ENCODE measurements at places on chromosomes 16 and 17.

GRCh38 chr16:67847064-67847861 lies at the start of gene CENPT:
Gene CENPT, minus strand, starts transcription at chr16:67847693. Its CDS starts 13,834 bp downstream, at chr16:67833859.
- no peak for DNase-seq

GRCh38 chr16:61681673-61682072 lies 354.6 kb downstream of the CDH8 start:
- no peak for DNase-seq

- DNase-seq = peak; percentile 88
Measured at GRCh38 chr17:7132511-7133094, 18.0 kb upstream of the ASGR2 start.

- DNase-seq = no peak
Measured at GRCh38 chr16:51579652-51580360, 428.7 kb upstream of the SALL1 start.

DNA sequence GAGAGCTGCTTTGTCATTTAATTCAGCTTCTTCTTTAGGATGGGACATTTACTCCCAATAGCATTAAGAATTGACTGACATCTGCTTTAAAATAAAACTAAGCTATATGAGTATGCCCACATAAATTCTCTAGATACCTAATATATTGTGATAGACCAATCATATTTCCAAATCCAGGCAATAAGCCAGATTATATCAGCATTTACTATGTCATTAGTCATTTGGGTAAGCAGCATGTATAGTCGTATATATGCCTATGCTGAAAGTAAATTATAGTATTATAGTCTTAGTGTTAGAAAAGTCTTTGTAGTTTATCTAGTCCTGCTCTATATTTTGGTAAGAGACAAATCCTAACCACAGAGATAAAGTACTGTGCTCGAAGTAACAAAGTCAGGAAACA lies 958.1 kb downstream of the KCNJ2 start:
- DNase-seq = no peak

DNA sequence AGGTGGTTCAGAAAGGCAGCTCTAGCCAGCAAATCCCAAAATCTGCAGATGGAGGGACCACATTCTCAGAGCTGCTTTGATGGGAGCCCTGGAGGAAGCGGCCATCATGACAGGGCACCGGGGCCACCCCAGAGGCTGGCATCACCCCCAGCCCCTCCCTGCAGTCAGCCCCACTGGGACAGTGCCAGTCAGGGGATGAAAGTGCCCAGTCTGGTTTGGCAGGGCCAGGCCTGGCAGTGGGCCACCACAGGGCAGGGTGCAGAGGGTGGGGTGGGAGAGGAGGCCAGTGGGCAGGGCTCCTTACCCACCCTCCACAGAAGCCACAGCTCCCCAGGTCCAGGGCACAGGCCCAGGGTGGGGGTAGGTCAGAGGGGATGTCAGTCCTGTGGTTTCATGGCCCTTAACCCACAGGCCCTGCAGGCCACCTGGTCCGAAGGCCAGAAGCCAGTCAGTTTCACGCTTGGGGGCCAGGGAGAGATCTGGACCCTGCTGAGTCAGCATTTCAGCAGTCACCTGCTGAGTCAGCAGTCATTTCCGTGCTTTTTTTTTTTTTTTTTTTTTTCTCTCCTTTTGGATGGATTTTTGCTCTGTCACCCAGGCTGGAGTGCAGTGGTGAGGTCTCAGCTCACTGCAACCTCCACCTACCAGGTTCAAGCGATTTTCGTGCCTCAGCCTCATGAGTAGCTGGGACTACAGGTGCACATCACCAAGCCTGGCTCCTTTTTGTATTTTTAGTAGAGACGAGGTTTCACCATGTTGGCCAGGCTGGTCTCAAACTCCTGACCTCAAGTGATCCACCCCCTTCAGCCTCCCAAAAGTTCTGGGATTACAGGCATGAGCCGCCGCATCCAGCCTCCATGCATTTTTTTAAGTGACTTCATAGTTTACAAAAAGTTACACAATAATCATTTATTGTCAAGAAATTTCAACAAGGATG lies 10.4 kb downstream of the SLC25A10 start:
- DNase-seq = no peak

GRCh38 chr17:343211-343610 lies 9.4 kb downstream of the RPH3AL start:
- no peak for DNase-seq

- no peak for DNase-seq
Measured at GRCh38 chr16:16018705-16019104, 69.3 kb downstream of the ABCC1 start.

DNA sequence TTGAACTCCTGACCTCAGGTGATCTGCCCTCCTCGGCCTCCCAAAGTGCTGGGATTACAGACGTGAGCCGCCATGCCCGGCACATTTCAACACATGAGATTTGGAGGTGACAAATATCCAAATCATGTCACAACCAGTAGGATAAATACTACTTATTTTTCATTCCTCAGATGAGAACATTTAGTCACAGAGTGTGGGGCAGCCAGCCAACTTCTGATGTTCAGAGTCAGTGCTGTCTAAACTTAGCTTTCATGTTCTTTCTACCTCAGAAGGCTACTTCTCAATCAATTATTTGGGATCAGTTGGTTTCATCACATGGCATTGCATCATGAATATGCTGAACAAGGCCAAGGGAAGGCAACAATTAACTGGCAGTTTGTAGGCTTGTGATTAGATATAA lies 134.5 kb downstream of the CDH13 start:
- no peak for DNase-seq

DNA sequence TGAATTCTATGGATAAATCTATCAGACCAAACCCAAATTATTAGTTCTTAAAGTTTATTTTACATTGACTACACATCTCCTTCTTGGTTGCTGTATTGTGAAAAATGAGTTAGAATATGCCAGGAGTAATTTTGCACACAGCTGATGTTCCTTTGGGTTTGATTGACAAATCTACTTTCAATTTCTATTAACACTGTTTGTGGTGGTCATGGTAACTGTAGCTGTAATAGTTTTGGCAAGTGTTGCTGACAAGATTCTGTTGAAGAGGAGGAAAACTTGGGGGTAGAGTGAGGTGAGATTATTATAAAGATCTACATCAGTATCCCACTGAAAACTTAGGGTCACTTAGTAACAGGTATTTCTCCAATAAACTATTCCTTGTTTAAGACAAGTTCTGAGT lies 30.3 kb downstream of the MRTFB start:
- no peak for DNase-seq

GRCh38 chr16:19696328-19696727 lies 21.7 kb downstream of the KNOP1 start:
- peak; percentile 70 for DNase-seq

GRCh38 chr16:66569827-66570405 lies 3.7 kb downstream of the CMTM1 start:
- no peak for DNase-seq

GRCh38 chr17:36149296-36149820 lies 27.1 kb downstream of the TBC1D3B start:
- DNase-seq = no peak

- no peak for DNase-seq
Measured at GRCh38 chr16:88754912-88755744, 29.9 kb downstream of the PIEZO1 start.

DNA sequence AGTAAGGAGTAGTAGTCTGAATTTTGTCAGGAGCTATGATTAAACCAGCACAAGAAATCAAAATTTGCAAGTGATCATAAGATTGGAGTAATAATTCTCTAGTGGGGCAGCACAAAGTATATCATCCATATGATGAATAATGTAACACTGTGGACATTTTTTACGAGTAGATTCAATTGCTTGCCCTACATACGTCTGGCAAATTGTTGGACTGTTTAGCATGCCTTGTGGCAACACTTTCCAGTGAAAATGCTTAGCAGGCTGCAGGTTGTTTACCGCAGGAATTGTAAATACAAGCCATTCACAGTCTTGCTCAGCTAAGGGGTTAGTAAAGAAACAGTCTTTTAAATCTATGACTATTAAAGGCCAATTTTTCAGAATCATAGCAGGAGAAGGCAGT lies 35.7 kb downstream of the ATF7IP2 start:
- no peak for DNase-seq

DNA sequence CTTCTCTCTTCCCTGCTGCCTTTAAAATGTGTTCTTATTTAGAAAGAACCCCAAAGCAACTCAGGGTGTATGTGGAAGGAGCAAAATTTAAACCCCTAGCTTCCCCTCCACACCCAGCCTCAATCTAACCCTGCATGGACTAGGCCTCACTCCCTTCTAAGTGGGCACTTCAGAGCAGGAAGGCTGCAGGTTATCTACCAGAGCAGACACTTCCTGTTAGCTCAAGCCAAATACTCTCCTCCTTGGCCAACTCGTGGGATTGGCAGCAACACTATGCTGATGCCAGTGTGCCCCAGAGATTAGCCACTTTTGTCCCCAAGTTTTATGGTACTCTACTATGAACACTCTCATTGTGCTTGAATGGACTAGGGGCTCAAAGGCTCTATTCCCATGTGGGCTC lies 35.6 kb downstream of the CCDC42 start:
- DNase-seq = no peak

DNA sequence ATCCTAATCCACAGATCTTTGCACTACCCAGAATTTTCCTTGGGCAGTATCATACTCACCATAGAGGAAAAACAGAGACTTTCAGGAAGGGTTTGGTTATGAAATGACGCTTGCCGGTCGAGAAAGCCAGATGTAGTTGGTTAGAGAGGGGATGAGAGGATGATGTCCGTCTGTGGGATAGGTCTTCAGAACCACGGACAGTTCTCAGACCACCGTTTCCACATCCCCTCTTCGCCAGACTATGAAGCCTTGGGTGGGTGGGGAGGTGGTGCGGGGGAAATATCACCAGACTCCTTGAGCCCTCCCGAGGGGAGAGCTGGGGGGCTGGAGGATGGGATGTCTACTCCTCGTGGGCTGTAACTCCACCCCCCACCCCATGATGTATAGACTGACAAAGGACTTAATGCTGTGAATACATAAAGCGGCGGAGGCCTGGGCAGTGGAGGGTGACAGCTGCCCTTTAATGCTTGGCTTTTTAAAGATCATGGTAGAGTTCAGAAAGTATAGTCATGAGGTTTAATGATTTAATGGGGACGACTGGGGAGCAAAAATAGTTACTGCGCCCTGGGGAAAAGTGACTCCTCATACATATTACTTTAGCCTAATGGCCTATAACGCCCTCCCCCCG lies 96.6 kb downstream of the MRM1 start:
- DNase-seq = no peak

DNA sequence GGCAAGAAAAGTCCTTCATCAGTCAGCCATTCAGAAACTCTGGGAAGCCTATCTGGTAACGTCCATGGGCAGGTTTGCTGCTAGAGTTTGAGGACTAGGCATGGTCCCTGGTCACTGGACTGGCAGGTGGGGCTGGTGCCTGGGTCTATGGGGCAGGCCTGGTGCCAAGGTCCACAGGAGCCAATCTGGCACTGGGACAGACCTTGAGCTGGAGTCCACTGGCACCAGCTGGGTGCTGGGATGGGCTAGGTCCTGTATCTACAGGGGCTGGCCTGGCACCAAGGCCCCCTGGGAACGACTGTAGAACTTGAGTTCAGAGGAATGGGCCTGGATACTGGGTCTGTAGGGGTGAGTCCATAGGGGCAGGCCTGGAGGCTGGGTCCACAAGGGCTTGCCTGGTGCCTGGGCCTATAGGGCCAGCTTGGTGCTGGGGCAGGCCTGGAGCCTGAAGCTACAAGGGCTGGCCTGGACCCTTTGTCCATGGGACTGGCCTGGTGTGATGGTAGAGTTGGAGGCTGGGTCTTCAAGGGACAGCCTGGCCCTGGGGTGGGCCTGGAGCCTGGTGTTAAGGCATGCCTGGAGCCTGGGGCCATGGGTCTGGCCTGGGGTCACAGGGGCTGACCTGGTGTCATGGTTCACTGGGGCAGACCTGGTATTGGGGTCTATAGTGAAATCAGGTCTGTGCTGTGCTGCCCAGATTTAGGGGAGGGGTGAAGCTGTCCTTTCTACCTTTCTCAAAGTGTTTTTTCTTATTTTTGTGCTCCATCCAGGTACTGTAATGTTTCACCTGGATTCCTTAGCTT lies 30.5 kb upstream of the NKD1 start:
- DNase-seq = no peak

- no peak for DNase-seq
Measured at GRCh38 chr16:5027575-5028235, 6.0 kb downstream of the NAGPA start.

- no peak for DNase-seq
Measured at GRCh38 chr17:82378741-82379021, 7.1 kb downstream of the UTS2R start.

DNA sequence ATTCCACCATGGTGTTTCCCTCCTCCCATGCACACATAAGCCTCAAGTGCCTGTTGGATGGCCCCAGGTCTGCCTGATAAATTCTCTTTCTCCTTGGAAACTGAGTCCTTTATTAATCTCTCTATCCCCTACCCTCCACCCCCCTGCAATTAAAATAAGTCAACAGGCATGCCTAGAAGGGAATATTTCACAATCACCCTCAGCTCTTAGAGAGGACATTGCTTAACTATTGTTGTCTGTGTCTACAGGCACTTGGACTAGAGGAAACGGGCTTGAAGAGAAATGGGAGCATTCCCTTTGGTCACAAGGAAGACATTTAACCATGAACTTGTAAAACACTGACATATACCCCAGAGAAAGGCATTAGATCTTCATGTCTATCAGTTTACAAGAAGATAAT lies 39.5 kb downstream of the RCVRN start:
- no peak for DNase-seq

DNA sequence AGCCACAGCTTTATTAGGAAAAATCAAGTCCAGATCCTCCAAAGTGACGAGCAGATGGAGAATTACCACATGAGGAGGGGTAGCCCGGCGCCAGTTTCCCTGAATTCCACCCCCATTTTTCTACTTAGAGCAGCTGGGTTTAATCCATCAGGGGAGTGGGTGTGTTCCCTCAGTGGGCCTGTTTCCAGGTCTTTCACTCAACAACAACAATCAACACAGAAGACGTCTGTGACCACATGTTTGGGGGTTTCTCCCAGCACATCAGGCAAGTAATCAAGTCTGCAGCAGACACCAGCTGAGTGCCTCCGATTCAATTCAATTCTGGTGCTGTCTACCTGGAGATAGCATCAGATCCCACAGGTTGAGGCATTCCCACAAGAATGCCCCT lies 6.8 kb downstream of the SLC6A2 start:
- no peak for DNase-seq

- no peak for DNase-seq
Measured at GRCh38 chr17:44146375-44147346, 4.9 kb downstream of the HROB start.

GRCh38 chr17:75350706-75351105 lies 54.8 kb downstream of the GRB2 start:
- DNase-seq = no peak

- DNase-seq = peak; percentile 58
Measured at GRCh38 chr17:3003296-3004149, 59.9 kb downstream of the OR1D5 start.

DNA sequence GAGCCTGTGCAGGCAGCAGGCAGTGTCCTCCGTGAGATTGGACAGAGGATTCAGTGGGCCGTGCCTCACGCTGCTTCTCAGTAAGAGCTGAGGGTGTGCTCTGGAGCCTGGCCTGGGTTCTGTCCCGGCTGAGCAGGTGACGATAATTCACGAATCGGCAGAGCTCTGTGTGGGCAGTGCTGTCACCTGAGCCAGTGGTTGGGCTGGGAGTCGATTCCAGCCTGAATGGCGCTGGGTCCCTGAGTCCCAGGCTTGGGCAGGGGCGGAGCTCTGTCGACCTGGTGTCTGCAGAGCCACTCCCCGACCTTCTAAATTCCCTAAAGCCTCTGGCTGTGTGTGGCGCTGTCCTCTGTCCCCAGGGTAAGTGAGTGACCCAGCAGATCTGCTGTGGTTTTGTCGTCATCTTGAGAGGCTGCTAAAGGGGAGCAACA lies 8.4 kb downstream of the ACSF3 start:
- DNase-seq = no peak
